ENCODE measurements at places on chromosomes 1 and 21.

DNA sequence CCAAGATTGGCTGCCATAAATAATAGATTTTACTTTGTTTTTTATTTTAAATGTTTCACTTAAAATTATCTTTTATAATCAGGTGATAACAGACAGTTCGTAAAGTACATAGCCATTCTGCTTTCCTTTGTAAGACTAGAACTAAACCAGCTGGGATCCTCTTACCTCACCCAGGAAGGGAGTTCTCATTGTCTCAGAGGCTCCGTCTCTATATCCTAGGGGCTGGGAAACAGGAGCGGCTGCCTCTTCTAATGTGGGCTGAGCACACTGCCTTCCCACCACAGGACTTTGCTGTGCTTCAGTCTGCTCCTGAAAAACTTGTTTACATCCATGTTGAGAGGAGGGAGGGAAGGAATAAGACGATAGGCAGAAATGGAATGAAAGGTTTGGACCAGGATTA, 45.6 kb upstream of the PGD start:
- DNase-seq, result no peak

DNA sequence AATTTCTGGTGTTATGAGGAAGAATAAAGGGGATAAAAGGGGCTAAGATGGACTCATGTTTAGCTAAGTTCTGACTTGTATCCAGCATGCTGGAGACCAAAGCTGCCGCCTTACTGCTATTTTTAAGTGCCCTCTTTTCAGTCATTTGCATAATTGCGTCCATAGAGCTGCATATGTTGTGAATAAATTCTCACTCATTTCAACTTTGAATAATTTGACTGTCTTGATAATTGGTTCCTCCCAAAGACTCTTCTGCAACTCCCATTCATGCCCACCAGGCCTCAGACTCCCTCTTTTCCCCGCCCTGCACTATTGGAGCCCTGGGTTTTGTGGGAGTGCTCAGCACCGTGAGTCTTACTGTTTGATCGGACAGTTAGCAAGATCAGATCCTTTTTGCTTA, 45.0 kb downstream of the KIAA0040 start:
- no peak for DNase-seq

- no peak for DNase-seq
These were observed at the start of gene KCNE1 for GRCh38 chr21:34511787-34512455. TSS of gene KCNE1 (minus strand) at chr21:34512210. CDS start at chr21:34449634, 62,576 bp downstream.

DNA sequence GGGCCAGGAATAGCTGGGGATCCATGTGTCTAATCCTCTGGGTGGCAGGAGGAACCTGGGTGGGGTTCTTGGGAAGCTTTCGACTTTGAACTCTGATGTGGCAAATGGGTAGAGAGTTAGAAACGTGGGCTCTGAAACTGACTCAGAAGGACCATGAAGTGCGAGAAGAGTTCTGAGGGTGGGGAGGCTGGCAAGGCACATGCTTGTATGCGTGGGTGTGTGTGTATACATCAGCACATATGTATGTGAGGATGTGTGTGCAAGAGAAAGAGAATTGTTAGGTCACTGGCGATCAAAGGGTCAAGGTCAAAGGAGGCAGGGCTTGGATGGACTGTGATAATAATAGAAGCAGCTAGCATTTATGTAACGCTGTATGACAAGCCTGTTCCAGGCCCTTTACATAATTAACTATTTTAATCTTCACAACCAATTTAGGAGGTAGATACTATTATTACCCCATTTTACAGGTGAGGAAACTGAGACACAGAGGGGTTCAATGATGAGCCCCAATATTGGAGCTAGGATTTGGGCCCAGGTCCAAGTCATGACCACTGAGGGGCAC, 84.5 kb upstream of the POU3F1 start:
- DNase-seq, result no peak

Measured in CD4-positive, alpha-beta T cell treated with Interleukin-17A for 1 hour (primary cell).